ENCODE measurements at places on chromosomes 3 and 15. TPM values are rescaled to one million over a fixed set of nuclear protein-coding genes. Genes with fewer than 3 reads are reported as not detected.

GRCh38 chr3:9703736-9704346 is at the start of gene CPNE9:
Gene CPNE9 (plus strand): TSS chr3:9703833. CDS start chr3:9703997, 164 bp downstream.
- DNase-seq: no peak

CYP11A1 gene
- not detected for total RNA-seq

C2CD4A gene
- total RNA-seq: not detected

DNA sequence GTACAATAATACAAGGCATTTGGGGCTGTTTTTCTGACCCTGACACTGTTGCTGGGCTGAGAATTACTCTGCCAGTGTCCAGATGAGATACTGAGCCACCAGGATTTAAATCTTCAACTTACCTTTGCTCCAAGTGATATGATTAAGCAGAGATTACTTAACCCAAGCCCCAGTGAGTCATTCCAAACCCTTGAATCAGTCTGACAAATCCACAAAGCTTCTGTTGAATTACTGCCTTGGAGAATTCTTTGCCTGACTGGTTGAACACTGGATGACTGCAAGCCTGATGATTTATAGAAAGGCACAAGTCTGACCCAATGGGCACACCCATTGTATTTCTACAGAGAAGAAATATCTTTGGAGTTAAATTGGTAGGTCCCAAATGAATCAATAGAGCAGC is 88.2 kb upstream of the TSC22D2 start:
- no peak for DNase-seq

DNA sequence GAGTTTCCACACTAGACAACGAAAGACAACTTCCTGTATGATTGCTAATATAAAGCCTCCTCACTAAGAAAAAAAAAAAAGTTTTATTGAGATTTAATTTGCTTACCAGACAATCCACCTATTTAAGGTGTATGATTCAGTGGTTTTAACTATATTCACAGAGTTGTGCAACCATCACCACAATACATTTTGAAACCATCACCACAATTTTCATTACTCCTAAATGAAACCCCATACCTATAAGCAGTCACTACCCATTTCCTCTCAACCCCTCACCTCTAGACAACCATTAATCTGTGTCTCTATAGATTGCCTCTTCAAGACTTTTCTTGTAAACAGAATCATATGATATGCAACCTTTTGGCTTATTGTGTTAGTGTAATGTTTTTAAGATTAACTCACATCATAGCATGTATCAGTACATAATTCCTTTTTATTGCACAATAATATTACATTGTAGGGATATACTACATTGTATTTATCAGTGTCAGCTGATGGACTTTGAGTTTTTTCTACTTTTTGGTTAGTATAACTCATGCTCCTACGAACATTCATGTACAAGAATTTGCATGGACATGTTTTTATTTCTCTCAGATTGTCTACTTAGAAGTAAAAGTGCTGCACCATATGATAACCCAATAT is 339.7 kb downstream of the NLGN1 start:
- no peak for DNase-seq

- no peak for DNase-seq
Observed at GRCh38 chr15:100537331-100537730, 8.6 kb upstream of the CERS3 start.

DNA sequence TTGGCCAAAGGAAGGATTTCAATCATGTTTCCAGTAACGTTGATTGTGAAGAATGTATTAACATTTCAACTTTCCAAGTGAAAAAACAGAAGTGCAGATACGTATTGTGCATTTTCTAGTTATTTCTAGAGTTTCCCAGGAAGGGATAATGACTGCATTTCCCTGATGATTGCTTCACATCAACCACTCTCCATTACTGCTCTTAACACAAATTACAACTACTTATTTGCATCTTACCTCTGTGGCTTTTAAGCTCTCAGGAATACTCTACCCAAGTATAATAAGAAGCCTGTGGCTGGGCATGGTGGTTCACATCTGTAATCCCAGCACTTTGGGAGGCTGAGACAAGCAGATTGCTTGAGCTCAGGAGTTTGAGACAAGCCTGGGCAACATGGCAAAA is 582.5 kb downstream of the ZNF385D start:
- no peak for DNase-seq

DNA sequence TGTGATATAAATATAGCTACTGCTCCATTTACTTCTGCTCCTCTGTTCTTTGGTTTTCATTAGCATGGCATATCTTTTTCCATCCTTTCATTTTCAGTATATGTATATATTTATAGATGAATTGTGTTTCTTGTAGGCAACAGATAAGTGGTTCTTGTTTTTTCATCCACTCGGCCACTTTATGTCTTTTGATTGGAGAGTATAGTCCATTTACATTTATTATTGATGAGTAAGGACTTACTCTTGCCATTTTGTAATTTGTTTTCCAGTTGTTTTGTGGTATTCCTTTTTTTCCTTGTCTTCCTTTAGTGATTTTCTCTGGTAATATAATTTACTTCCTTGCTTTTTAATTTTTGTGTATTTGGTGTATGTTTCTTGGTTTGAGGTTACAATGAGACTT is 26.8 kb upstream of the COPB2 start:
- DNase-seq: no peak

EPHB3 gene
- not detected for total RNA-seq

TRIM42 gene
- not detected for total RNA-seq

ZIC4 gene
- not detected for total RNA-seq

PARP6 gene
- 122 TPM for total RNA-seq

GOLGA6L10 gene
- total RNA-seq: 4.7 TPM

- DNase-seq: peak; percentile 64
Observed at GRCh38 chr3:58568572-58569286, 8.5 kb downstream of the FAM107A start.

DNA sequence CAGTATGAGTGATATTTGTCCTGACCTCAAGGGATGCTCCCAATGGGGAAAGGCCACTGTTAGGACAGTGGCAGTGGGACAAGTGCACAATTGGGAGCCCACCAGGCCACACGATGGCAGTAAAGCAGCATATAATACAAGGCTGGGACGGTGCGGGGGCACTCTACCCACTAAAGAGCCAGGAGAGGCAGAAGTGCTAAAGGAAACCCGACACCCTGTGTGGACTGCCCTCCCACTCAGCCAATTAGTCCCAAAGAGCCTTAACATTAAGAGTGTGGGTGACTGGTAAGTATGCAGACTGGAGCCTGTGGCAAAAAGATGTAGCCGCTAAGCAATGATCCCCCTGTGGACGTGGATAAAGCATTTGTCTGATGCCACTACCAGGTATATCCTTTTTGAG is 8.2 kb upstream of the ZNF589 start:
- peak; percentile 28 for DNase-seq

PLSCR5 gene
- total RNA-seq: not detected

- DNase-seq: no peak
Observed at GRCh38 chr3:94159062-94159828, 96.4 kb downstream of the NSUN3 start.

DNA sequence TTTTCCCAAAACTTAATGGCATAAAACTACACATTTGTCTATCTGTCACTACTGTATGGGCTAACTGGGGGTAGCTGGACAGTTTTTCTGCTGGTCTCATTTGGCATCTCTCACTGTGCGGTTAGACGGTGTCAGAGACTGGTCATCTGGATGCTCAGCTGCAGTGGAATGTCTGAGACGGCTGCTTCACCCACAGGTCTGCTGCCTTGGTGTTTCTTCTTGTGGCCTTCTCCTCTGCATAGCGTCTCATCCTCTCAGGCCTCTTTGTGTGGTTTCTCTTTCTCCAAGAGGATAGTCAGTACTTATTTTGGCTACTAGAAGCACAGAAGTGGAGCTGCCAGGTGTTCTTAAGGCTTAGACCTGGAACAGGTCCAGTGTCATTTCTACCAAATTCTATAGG is 35.9 kb upstream of the GOLGA6L9 start:
- no peak for DNase-seq

- DNase-seq: no peak
Observed at GRCh38 chr3:127762077-127762786, 60.1 kb downstream of the MGLL start.

- no peak for DNase-seq
Observed at GRCh38 chr15:60004846-60005351, 788 bp downstream of the FOXB1 start.

DNA sequence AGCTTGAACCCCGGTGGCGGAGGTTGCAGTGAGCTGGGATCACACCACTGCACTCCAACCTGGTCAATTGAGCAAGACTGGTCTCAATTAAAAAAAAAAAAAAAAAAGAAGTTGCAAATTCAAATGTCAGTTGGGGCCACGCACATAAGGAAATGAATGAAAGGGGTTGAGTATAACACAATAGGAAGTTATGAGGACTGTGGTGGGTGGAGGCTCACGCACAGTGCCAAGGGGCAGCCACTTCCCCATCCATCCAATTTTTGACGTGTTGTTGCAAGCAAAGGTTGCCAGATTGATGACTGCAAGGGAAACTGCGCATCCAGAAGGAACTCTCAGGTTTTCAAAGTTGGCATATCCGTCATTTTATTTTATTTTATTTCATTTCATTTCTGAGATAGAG is 532.2 kb downstream of the NTRK3 start:
- DNase-seq: no peak

DNA sequence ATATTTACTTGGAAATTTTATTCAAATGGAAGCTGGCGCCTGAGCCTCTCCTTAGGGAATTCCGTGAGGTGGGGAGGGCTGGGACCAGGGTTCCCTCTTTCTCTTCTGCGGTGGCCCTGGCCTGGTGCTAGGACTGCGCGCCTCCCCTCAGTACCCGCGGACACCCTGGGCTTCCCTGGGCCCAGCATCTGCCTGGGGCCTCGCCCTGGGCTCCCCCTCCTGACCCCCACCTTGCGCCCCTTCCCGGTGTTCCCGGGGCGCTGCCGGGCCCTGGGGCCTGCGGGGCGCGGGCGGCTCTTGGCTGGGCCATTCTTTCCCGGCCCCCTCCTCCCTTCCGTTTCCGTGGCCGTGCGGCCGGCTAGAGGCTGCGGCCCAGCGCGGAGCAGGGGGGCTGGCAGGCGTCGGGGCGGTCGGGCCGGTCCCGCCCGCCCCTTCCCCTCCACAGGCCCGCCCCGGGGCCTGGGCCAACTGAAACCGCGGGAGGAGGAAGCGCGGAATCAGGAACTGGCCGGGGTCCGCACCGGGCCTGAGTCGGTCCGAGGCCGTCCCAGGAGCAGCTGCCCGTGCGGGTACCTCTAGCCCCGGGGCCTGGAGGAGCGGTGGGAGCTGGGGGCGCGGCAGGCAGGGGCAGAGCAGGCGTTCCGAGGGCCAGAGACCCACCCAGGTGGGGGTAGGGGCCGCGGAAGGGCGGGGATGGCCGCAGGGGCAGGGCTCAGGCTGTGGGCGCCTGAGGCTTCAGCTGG is at the start of gene FES:
Gene FES, plus strand, starts transcription at position 529 of the 743 bp plus-strand sequence. CDS start 542 bp downstream, outside the sequence.
- DNase-seq: no peak

DNA sequence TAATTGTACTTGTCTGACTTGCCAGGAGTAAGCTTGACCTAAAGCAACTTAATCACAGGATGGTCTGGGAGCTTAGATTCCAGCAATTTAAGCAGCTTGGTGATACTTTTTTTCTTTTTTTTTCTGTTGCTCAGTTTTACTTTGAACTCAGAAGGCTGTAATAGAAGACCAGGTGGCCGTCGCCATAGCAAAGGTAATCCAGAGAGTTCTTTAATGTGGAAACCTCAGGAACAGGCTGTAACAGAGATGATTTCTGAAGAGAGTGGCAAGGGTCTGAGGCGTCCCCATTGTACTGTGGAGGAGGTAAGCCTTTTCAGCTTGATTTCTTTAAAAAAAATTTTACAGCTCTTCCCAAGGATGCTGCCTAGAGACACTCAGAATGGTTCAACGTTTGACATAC is 20.1 kb downstream of the SENP2 start:
- DNase-seq: no peak

DNA sequence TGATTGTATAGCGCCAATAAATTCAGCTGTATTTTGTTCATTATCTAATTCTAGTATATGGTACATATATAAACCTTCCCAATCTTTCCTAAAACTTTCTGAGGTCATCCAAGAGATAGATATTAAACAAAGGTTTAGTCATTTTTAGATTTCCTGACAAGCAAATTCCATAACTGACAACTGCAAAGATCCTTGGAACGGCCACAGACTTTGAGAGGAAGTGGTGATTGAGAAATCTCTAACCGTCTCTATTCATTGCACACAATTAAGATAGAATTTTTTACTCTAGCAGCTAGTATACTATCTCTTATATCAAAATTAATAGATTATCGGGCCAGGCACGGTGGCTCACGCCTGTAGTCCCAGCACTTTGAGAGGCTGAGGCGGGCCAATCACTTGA is 4.7 kb downstream of the CSNK1G1 start:
- no peak for DNase-seq
